ENCODE measurements at places on chromosomes 1 and 21. TPM values are rescaled to one million over a fixed set of nuclear protein-coding genes. Genes with fewer than 3 reads are reported as not detected.

DNA sequence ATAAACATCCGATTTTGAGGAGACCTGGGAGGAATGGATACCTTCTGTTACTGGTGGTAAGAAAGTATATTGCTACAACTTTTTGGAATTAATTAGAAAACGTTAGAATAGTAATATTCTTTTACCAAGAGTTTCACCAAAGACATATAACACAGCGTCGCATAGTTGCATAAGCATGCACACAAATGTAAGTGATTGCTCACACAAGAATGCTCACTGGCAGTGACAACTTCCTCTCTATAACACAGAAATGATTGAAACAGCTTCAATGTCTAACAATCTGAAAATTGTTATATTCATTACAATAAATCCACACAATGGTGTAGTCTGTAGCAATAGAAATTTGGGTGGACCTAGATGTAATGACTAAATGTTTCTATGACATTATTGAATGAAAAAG is 998.6 kb downstream of the TTLL7 start:
- no peaks in the 10 kb centered on the region for H3K27me3 ChIP-seq
- DNase-seq: no peak
- no peak overlapping the region for H3K4me3 ChIP-seq
- H3K27ac ChIP-seq: no peak overlapping the region
- no peaks in the 10 kb centered on the region for H3K4me1 ChIP-seq

The SNAPIN gene
- 29.2 TPM for polyA plus RNA-seq

GRCh38 chr1:71557138-71557537 is 476.3 kb upstream of the ZRANB2 start:
- DNase-seq: no peak
- H3K27ac ChIP-seq: no peak overlapping the region
- H3K4me3 ChIP-seq: no peak overlapping the region
- H3K36me3 ChIP-seq: no peaks in the 10 kb centered on the region
- H3K27me3 ChIP-seq: no peaks in the 10 kb centered on the region
- no peaks in the 10 kb centered on the region for H3K4me1 ChIP-seq

- no peaks in the 10 kb centered on the region for H3K36me3 ChIP-seq
- no peaks in the 10 kb centered on the region for H3K27me3 ChIP-seq
- peaks cover 2% of the 10 kb centered on the region for H3K4me1 ChIP-seq
- H3K4me3 ChIP-seq: no peak overlapping the region
- DNase-seq: no peak
Observed at GRCh38 chr1:221634606-221635005, 107.3 kb downstream of the DUSP10 start.

The HAO2 gene
- 10.0 TPM for polyA plus RNA-seq

The NBPF1 gene
- polyA plus RNA-seq: 26.8 TPM

GRCh38 chr1:244662599-244662998 is 9.7 kb downstream of the DESI2 start:
- peaks cover 4% of the 10 kb centered on the region for H3K36me3 ChIP-seq
- peak; percentile 50 for DNase-seq
- H3K4me1 ChIP-seq: peaks cover 3% of the 10 kb centered on the region
- no peak overlapping the region for H3K27ac ChIP-seq
- no peaks in the 10 kb centered on the region for H3K27me3 ChIP-seq
- H3K4me3 ChIP-seq: no peak overlapping the region

DNA sequence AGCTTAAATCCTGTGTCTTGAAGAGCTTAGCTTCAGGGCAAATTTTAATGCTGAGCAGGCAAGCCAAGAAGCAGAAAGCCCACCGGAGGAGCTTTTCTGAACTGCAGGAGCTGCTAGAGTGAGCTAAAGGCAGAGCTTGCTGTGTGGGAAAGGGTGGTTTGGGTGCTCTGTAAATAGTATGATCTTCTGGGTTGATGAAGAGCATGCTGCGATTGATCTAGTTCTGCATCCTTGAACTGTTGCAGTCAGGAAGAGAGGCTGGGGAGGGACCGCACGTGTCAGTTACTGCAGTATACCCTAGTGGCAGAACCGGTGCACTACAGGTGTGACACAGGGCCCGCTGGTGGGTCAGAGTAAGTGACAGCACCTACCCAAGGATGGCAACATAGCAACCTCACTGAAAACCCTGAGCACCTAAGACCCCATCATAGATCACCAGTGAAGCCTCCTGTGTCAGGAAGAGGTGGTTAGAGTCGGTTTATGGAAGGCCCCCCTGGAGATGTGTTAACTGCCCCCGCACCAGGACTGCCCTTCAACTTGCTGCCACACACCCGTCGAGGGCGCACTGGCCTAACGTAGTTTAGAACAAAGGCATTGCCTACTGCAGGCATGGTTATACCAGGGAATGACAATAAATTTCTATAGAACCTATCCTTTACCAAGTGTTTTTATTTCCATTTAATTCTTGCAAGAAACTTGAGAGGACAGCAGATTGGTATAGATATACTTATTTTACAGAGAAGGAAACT is 146.0 kb upstream of the KIAA0040 start:
- DNase-seq: peak; percentile 5
- no peak overlapping the region for H3K27ac ChIP-seq
- H3K36me3 ChIP-seq: no peaks in the 10 kb centered on the region
- H3K4me1 ChIP-seq: no peaks in the 10 kb centered on the region
- no peak overlapping the region for H3K4me3 ChIP-seq

DNA sequence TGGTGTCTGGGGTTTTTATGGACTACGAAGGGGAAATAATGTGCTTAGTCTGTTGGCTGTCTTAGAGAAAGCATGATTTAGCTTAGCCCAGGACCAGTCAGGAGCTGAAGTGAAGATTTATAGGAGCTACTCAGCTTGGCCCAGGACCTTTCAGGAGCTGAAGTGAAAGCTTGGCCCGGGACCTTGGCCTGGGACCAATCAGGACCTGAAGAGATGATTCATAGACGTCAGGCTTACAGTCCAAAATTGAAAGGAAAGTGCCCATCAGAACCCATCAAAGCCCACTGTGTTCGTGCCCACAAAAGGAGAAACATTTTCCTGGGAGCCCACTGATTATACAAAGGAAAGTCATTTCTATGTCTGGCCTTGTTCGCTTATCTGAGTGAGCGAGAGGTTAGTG is 35.6 kb downstream of the MSTO1 start:
- H3K27me3 ChIP-seq: no peaks in the 10 kb centered on the region
- H3K36me3 ChIP-seq: peaks cover 2% of the 10 kb centered on the region
- no peak overlapping the region for H3K4me3 ChIP-seq

The EPHA10 gene
- 5.1 TPM for polyA plus RNA-seq

The IL12RB2 gene
- 0.21 TPM for polyA plus RNA-seq

The FAM72A gene
- polyA plus RNA-seq: 1.6 TPM

The FNDC5 gene
- polyA plus RNA-seq: 1.2 TPM

GRCh38 chr1:94061513-94062443 is 59.2 kb downstream of the ABCA4 start:
- DNase-seq: peak; percentile 70
- H3K4me3 ChIP-seq: no peak overlapping the region
- H3K4me1 ChIP-seq: no peaks in the 10 kb centered on the region
- no peak overlapping the region for H3K27ac ChIP-seq
- H3K36me3 ChIP-seq: no peaks in the 10 kb centered on the region

- peaks cover 3% of the 10 kb centered on the region for H3K27me3 ChIP-seq
- no peak overlapping the region for H3K27ac ChIP-seq
- no peaks in the 10 kb centered on the region for H3K4me1 ChIP-seq
- no peak overlapping the region for H3K4me3 ChIP-seq
Observed at GRCh38 chr1:169698976-169699375, 12.4 kb downstream of the SELL start.

The GART gene
- polyA plus RNA-seq: 24.8 TPM

DNA sequence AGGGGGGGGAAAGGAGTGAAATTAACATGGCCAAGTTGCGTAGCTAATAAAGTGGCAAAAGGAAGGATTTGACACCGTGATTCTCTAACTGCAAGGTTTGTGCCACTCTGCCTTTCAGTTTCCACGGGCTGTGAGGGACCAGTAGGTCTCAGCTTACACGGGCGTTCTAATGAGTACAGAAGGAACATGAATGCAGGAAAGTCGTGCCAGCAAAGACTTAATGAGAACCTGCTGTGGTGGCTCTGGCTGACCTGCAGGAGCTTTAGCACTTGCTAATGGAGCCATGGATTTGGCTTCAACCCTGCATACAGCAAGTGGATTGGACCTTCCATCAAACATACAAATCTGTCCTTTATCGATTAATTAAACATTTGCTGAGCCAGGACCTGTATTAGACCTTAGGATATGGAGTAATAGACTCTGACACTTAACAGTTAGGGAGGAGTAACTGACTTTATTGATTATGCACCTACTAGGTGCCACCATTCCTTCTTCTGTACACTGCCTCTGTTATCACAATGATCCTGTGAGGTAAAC is 15.1 kb upstream of the PITHD1 start:
- no peak overlapping the region for H3K4me3 ChIP-seq
- DNase-seq: no peak
- no peak overlapping the region for H3K27ac ChIP-seq
- no peaks in the 10 kb centered on the region for H3K4me1 ChIP-seq
- H3K36me3 ChIP-seq: peaks cover 61% of the 10 kb centered on the region

DNA sequence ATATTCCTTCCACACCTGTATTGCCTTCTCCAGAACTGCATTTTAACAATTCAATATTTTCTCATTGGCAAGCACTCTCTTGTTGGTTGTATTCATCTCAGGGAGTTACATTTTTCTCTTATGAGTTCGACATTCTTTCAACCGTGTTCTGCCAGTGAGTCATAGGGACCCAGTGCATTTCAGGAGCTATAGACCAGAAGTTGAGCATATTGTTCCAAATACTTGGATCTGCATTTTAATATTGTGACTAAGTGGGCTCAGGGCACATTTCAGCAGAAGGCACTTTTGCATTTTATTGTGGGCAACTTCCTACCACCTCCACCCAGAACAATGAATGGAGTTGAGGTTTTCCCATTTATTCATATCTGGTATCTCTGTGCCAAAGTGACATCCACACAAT is 132.8 kb downstream of the TNFSF18 start:
- DNase-seq: no peak
- no peaks in the 10 kb centered on the region for H3K4me1 ChIP-seq
- H3K27me3 ChIP-seq: no peaks in the 10 kb centered on the region
- H3K4me3 ChIP-seq: no peak overlapping the region

DNA sequence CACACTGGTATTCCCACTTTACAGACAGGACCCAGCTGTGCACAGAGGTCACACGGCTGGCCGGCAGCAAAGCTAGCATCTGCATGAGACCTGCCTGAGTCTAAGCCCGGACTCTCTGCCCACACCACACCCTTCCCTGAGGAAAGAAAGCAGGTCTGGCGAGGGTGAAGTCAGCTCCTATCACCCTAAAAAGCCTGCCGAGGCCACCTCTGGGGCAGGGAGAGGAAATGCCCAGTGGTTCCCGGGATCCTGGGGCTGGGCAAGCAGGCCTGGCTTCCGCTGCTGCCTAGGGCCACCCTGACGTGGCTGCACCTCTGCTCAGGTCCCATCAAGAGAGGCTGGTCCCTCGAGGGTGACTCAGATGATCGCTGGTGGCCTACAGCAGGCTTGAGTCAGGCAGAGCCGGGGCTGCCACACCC is 42.2 kb downstream of the RAP1GAP start:
- no peak overlapping the region for H3K4me3 ChIP-seq
- peaks cover 6% of the 10 kb centered on the region for H3K36me3 ChIP-seq
- H3K27me3 ChIP-seq: no peaks in the 10 kb centered on the region
- H3K27ac ChIP-seq: no peak overlapping the region

The CD48 gene
- polyA plus RNA-seq: 5.6 TPM

DNA sequence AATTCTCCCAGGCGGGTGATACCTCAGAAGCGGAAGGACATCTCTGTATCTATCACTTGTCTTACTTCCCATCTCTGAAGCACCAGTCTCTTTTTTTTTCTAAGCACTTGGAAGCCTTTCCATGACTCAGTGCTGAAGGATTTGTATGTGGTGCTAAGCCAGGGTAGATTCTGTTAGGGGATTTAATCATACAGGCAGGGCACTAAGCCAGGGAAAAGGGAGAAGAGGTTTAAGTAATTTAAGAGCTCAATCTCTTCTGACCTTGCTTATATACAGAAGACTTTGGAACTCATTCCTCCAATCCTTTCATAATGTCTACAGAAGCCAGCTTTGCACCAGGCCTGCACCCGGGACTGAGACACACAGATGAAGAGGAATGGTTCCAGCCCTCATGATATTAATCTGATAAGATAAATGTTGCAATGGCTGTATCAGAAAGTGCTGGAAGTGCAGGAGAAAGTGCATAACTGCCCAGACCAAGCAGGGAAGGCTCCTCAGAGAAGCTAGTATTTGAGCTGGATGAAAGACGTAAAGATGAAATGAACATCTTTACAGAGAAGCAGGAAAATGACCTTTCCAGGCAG is 11.0 kb downstream of the FAM163A start:
- H3K36me3 ChIP-seq: no peaks in the 10 kb centered on the region
- H3K4me3 ChIP-seq: no peak overlapping the region
- H3K4me1 ChIP-seq: no peaks in the 10 kb centered on the region
- no peak for DNase-seq
- no peak overlapping the region for H3K27ac ChIP-seq

DNA sequence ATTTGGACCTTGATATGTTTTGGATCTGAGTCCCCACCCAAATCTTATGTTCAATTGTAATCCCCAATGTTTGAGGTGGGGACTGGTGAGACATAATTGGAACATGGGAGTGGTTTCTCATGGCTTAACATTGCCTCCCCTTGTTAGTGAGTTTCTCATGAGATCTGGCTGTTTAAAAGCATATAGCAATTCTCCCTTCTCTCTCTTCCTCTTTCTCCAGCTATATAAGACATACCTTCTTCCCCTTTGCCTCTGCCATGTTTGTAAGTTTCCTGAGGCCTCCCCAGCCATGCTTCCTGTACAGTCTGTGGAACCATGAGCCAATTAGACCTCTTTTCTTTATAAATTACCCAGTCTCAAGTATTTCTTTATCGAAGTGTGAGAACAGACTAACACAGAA is 692.4 kb downstream of the KCNT2 start:
- H3K27ac ChIP-seq: no peak overlapping the region
- DNase-seq: no peak
- H3K27me3 ChIP-seq: no peaks in the 10 kb centered on the region
- H3K4me3 ChIP-seq: no peak overlapping the region

The PCBP3 gene
- 1.0 TPM for polyA plus RNA-seq

The GREM2 gene
- polyA plus RNA-seq: 1.7 TPM

The FMN2 gene
- polyA plus RNA-seq: 0.59 TPM

- no peak overlapping the region for H3K4me3 ChIP-seq
- no peaks in the 10 kb centered on the region for H3K27me3 ChIP-seq
- H3K27ac ChIP-seq: no peak overlapping the region
- DNase-seq: no peak
Observed at GRCh38 chr1:8425781-8426161, 107.9 kb downstream of the SLC45A1 start.

DNA sequence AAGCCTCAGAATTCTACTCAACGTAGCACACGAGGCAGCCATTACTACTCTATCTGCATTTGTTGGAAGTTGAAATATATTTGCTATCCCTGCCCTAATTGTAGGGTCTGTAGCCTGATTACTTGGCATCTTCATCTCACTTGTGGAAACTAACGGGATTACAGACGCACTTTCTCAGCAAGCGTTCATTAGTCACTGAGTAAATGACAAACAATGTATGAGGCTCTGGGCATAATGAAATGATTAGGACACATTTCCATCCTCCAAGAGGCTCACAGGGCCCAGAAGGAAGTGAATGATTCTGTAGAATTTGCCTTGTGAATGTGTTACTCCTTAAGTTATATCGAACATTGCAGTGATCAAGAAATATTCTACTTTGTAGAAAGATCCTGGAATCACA is 78.1 kb downstream of the KIF26B start:
- H3K4me3 ChIP-seq: no peak overlapping the region
- no peaks in the 10 kb centered on the region for H3K4me1 ChIP-seq
- no peaks in the 10 kb centered on the region for H3K27me3 ChIP-seq
- no peak overlapping the region for H3K27ac ChIP-seq
- no peaks in the 10 kb centered on the region for H3K36me3 ChIP-seq

- no peak overlapping the region for H3K4me3 ChIP-seq
- DNase-seq: no peak
- H3K36me3 ChIP-seq: no peaks in the 10 kb centered on the region
Observed at GRCh38 chr1:209383422-209383821, 200.1 kb upstream of the CAMK1G start.

Measured in small intestine (tissue), 16 donors.